Daoy (cell line): ENCODE measurements at places on chromosomes 1 and 21. TPM values are rescaled to one million over a fixed set of nuclear protein-coding genes. Genes with fewer than 3 reads are reported as not detected.

GRCh38 chr1:54088385-54088784, 35.0 kb downstream of the TCEANC2 start:
- DNase-seq, result no peak

DNA sequence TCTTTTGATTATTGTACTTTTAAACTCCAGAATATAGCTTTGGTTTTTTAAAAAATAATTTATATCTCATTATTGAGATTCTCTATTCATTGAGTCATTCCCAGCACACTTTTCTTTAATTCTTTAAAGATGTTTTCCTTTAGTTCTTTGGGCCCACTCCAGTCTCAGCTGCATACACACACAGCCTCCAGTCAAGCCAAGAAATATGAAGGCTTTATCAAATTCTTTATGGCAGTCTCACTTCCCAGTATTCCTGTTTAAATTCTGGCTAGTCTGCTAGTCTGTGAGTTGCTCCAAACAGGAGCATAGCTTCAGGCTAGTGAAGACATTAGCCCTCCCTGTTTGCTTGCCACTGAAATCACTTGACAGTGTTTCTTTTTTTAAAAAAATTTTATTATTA, 61.2 kb downstream of the CRP start:
- no peak for DNase-seq

DNA sequence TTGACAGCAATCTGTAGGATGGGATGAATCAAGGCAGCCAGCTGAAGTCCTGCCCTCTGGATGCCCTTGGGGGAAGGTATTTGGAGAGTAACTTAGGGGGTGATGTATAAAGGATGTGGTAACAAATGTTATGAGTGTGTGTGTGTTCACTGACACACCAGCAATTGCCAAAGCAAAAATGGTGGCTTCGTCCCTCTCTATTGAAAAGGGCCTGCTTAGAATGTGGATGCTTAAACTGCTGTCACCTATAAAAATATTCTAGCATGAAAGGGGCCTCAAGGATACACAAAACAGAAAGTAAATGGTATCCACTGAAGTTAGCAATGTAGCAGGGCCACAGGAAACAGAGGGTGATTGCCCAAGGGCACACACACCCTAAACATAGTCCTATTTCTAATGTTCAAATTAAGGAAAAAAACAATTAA, 15.1 kb upstream of the AIM2 start:
- peak; percentile 69 for DNase-seq

GRCh38 chr1:209678981-209679539, 3.8 kb downstream of the G0S2 start:
- no peak for DNase-seq

DNA sequence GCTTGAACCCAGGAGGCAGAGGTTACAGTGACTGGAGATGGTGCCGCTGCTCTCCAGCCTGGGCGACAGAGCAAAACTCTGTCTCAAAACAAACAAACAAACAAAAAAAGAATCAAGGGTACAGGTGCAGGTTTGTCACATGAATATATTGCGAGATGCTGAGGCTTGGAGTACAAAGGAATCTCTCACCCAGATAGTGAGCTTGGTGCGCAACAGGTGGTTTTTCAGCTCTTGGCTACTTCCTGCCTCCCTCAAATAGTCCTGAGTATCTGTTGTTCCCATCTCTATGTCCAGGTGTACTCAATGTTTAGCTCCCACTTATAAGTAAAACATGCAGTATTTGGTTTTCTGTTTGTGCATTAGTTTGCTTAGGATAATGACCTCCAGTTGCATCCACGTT, 173.9 kb upstream of the CACYBP start:
- no peak for DNase-seq

TCHH gene
- total RNA-seq, result 0.29 TPM in 1 of 2 replicates, not detected in the other

FAM72D gene
- total RNA-seq, result 5.5 and 9.9 TPM in 2 replicates

LRP8 gene
- 26.9 and 28.1 TPM in 2 replicates for total RNA-seq
